ENCODE measurements at places on chromosomes 3 and 15.

- DNase-seq, result peak; percentile 31
Observed at GRCh38 chr3:58260733-58261132, 23.1 kb downstream of the ABHD6 start.

- DNase-seq, result no peak
Observed at GRCh38 chr3:61632568-61633175, 71.3 kb downstream of the PTPRG start.

GRCh38 chr15:82647835-82648256 lies 683 bp upstream of the CPEB1 start:
- DNase-seq, result peak; percentile 29

DNA sequence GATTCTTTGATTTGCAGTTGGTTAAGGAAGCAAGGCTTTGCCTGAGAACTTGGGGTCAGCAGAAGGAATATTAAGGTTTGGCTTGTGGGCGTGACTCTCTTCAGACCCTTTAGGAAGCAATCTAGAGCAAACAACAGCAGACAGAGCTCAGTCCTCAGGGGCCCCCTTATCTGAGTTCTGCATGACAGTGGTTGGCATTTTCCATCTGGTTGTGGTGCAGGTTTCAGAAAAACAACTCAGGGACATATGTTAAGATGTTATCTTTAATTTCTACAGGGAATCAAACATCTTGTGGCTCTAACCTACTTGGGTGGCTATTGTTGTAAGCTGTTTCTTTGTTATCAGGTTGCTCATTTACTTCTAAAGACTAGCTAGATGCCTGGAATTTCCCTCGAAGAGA lies 141.4 kb downstream of the VPS8 start:
- no peak for DNase-seq

GRCh38 chr3:14889205-14889604 lies 58.2 kb upstream of the NR2C2 start:
- no peak for DNase-seq

DNA sequence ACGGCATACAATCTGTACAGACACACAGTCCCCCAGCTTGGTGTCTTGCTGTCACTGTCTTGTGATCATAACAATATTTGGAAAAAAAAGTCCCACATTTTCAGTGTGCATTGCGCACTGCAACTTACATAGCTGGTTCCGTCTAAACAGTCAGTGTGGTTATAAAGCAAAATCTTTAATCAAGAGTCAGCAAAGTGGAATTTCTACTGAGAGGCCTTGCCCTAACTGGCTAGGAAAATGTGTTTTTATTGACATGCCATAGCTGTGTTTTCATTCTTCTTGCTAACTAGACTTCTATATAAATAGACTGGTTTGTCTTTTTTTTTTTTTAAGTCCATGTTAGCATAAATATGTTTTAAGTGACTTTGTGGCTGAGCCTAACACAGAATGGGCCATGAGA lies 174.8 kb downstream of the POLR2M start:
- DNase-seq, result no peak

DNA sequence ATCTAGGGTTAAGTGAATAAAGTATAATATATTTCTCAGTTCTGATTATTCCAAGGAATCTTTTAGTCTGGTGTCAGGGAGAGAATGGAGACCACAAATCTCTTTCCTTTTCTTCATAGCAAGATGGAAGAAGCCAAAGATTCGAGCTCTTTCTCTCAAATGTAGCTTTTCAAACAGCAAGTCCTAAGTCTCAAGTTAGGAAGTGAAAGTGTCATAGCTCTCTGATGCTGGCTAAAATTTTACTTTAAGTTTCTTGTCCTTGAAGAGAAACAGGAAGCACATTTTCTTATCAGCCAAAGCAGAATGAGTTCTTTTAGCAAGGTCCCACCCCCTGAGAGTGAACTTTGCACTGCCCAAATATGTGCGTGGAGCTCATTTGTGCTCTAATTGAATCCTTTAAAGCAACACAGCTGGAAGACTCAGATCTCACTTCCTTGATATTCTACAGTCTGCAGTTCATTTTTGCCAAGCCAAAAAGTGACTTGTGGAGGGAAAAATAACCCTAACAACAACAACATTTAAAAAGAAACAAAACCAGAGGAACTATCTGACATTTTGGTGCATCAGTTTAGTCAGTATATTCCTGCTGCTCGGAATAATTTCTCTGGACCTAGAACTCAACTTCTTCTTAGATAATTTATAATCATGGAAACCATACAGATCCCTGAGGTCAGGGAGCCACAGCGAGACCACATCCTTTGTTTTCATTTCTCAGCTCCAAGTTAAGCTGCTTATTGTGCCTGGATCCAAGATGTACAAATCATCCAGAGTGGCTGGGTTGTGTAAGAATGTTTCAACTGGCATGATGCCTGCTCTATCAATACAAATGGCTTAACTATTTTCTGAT lies 238.7 kb upstream of the P2RY1 start:
- DNase-seq, result no peak

GRCh38 chr15:55527150-55527549 lies 19.1 kb upstream of the DNAAF4 start:
- no peak for DNase-seq
